ENCODE measurements at places on chromosomes 11 and 22. TPM values are rescaled to one million over a fixed set of nuclear protein-coding genes. Genes with fewer than 3 reads are reported as not detected.

UBE4A gene
- 58.3 TPM for total RNA-seq

APOC3 gene
- not detected for total RNA-seq

PANX1 gene
- total RNA-seq = 192 TPM

OR5I1 gene
- total RNA-seq = not detected

PKP3 gene
- total RNA-seq = not detected

CBX7 gene
- total RNA-seq = 6.1 TPM

VPREB1 gene
- not detected for total RNA-seq

ZBTB16 gene
- 3.7 TPM for total RNA-seq

All from frontal cortex (tissue), 4 donors.